ELF-1 (cell line): ENCODE measurements at places on chromosomes 2 and 18.

GRCh38 chr2:49110571-49110970 lies 43.7 kb downstream of the FSHR start:
- no peak for DNase-seq

DNA sequence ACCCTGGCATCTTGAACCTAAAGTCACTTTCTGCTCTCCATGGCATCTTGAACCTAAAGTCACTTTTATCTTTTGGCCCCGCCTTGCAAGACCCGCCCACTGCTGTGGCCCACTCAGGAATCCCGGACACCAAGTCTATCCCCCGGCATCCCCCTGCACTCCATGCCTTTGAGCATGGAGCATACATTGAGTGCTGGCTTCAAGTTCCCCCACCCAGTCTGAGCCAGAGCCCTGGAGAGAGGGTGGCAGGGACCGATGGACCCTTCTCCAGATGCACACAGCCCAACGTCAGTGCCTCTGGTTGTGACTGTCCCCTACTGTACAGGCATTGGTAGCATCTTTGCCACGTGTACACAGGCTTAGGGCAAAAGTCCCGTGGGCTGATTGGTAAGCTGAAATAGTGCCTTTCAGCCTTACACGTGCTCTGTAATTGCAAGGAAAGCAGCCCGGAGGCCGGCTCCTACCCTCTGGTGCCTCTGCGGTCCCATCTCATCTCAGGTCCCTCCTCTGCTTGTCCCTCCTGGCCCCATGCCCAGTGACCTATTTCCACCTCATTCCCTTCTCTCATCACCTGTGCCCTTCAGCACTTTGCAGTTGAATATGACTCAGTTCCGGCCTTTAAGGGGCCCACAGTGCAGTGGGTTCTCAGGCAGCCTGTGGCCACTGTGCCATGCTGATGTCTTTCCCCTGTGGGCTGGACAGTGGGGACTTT lies 154.0 kb downstream of the INHBB start:
- no peak for DNase-seq

- DNase-seq = no peak
Measured at GRCh38 chr2:168135121-168135520, 112.3 kb downstream of the STK39 start.

- DNase-seq = peak; percentile 27
Measured at GRCh38 chr2:10329880-10330699, 27.4 kb downstream of the HPCAL1 start.

GRCh38 chr2:20012032-20012281 lies 511 bp downstream of the MATN3 start:
- peak; percentile 31 for DNase-seq

GRCh38 chr2:29619689-29620088 lies 301.7 kb downstream of the ALK start:
- no peak for DNase-seq

GRCh38 chr2:3179208-3179607 lies 198.4 kb downstream of the EIPR1 start:
- peak; percentile 55 for DNase-seq

GRCh38 chr2:74020702-74021406 lies 36.1 kb downstream of the TET3 start:
- DNase-seq = no peak

DNA sequence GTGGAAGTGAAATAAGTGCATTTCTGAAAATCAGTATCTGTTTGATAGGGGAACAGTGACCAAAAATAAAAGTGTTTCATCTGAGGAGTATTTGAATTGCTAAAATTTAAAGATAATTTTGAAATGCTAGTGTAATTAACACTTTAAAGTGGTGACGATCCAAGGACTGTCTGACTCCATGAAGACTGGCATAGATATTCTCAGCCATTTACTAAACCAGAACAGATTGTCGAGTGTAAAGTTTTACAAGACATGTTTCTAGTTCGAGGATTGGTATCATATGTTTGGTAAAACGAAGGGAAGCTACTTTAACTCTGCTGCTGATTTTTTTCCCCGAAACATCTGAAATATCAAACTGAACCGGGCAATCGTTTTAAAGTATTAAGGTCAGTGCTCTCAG lies 417.9 kb downstream of the EPHA4 start:
- no peak for DNase-seq

- DNase-seq = no peak
Measured at GRCh38 chr2:238658054-238658407, 189.9 kb upstream of the TWIST2 start.

GRCh38 chr18:55422456-55423180 lies 165.4 kb downstream of the TCF4 start:
- no peak for DNase-seq

- peak; percentile 62 for DNase-seq
Measured at GRCh38 chr2:71154798-71155197, 24.4 kb downstream of the MPHOSPH10 start.

DNA sequence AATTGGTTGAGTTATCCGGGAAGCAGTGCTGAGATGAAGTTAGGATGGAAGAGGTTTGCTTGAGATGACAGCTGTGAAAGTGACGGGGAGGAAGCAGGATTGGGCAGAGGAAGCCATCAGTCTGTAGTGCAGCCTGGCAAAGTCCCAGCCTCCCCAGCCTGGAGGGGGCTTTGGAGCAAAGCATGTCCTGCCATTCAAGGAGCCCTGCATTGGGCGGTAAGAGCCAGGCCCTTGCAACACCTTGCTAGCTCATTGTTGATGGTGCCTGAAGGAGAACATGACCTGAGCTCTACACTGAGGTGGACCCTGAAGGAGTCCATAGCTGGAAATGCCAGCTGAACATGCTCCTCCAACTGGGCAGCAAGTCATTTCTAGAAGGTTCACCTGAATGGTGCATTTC lies 228.9 kb downstream of the ACKR3 start:
- DNase-seq = no peak

GRCh38 chr2:134454931-134455330 lies 201.1 kb downstream of the MGAT5 start:
- no peak for DNase-seq

GRCh38 chr2:239008677-239009588 lies 161.0 kb downstream of the TWIST2 start:
- DNase-seq = no peak

- no peak for DNase-seq
Measured at GRCh38 chr2:240960971-240961876, 37.2 kb upstream of the SNED1 start.

DNA sequence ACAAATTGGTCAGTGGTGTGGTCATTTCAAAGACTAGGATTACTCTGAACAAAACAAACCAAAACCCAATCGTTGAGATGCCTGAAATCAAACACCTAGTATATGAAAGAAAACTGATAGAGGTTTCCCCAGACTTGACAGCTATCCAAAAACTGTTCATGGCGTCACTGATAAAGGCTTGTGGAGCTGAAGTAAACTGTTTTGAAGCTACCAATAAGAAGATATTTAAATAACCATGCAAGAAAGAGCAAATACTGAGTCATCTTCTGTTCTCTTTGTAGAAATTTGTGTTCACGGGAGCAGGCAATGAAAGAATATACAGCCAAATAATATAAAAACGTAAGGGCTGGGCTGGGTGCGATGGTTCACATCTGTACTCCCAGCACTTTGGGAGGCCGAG lies 7.5 kb upstream of the COLEC11 start:
- DNase-seq = no peak

DNA sequence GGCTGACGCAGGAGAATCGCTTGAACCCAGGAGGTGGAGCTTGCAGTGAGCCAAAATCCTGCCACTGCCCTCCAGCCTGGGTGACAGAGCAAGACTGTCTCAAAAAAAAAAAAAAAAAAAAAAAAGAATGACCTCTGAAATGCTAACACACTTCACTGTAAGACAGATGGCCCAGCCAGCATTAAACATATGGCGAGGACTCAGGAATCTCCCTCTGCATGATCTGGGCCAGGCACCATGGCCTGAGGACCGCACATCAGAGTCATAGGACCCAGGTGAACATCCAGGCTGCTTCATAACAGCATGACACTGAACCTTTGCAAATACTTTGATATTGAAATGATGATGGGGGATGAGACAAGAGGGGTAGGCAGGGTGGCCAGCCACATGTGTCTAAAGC lies 56.1 kb upstream of the DNMT3A start:
- DNase-seq = no peak

DNA sequence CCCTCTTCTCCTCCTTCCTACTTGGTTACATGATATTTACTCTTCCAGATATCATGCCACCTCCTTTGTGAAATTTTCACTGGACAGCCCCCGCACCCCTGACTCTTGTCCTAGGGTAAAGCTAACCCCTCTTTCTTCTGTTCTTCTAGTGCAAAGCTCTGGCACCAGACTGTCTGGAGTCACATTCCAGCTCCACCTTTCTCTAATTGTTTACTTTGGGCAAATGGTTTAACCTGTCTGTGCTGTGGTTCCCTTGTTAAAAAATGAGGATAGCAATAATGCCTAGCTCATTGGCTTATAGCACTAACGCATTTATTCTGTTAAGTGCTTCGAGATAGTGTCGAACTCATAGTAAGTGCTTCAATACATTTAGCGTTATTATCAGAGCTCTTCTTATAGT lies 306.2 kb downstream of the ALK start:
- DNase-seq = no peak

DNA sequence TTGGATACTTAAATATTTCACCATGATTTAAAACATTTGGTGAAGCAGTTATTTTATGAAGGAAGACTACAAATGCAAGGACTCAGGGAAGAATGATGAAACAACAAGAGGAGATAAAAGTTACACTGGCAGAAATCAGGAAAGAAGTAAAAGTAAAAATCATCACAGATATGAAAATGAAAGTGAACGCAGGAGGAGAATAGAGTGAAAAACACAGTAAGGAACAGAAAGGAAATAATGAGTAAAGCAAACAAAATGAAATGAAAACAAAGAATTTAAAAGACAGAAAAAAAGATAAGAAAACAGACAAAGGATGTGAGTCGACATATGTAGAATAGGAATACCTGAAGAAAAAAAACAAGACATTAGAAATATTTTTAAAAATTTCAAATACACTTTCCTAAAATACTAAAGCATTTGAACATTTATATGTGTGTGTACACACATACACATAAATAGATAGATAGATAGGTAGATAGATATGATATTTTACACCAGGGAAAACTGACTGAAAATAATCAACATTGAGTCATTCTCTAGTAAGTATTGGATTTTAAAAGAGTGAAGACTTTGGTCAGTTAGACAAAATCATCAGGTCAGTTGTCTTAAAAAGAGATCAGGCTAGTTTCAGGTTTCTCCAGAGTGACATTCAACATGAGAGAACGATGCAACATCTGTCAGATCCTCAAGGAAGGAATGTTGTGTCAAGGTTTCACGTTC lies 12.1 kb upstream of the KDSR start:
- no peak for DNase-seq

GRCh38 chr18:8757396-8757997 lies 52.1 kb downstream of the MTCL1 start:
- DNase-seq = no peak

GRCh38 chr2:95260028-95261023 lies 13.9 kb upstream of the PROM2 start:
- DNase-seq = peak; percentile 37
